ENCODE measurements at places on chromosomes 3 and 15.
A peak's percentile ranks its signal among the peaks of the same experiment; 100 is the strongest.

DNA sequence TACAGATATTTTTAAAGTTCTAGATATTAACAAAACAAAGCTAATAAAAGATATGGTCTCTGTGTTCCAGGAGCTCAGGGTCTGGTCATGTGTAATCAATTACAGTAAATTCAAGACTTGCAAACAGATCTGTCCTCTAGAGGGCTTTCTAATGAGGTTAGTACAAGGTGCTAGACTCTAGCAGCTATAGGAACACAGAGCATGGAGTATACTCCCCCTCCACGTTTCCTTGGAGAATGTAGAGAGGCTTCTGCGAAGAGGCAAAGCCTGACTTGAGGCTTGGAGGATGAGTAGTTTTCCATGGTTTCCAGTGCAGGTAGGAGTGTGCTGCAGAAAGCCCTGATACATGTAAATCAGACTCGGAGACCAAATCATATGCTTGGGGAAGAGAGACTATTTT, 32.7 kb upstream of the DLG1 start:
- DNase-seq: no peak

GRCh38 chr3:15051531-15051930, 13.6 kb downstream of the MRPS25 start:
- peak; percentile 37 for DNase-seq

- no peak for DNase-seq
Measured at GRCh38 chr3:50427217-50427616, 67.9 kb upstream of the TMEM115 start.

GRCh38 chr3:69867941-69868505, 128.8 kb downstream of the MITF start:
- DNase-seq: no peak

DNA sequence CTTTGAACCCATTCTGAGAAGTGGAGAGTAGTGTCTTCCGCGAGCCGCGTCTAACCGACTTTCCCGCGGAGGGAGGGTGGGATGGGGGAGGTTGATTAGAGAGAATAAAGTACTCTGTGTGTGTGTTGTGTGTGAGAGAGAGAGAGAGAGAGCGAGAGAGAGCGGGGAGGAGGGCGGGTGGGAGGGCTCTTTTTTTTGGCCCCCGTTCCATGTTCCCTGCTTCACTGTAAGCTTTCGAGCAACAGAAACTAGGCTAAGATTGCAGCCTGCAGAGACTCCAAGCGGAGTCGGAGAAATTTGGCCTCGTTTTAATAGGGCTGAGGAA, 1.6 kb upstream of the MEIS2 start:
- no peak for DNase-seq

DNA sequence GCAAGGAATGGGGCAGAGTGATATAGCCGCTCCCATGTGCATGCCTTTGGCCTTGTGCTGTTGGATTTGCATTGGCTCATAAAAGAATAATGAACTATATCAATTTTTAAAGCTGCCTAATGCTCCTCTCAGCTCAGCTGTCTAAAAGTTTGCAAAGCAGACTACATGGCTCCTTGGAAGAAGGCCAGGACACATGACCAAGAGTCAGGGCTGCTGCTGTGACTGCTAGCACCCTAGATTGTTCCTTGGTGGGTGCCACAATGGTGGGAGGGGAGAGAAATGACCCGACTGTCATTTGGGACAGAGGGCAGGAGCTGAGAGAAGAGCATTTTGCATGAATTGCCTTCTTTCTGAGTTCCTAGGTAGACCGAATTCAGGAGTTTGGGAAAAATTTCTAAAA, 307.9 kb downstream of the PDCD6IP start:
- DNase-seq: no peak

GRCh38 chr3:69294014-69294766, 91.7 kb downstream of the FRMD4B start:
- DNase-seq: no peak

- DNase-seq: no peak
Measured at GRCh38 chr3:50156549-50157493, 1.7 kb downstream of the SEMA3F start.

GRCh38 chr3:112693186-112693585, 52.2 kb upstream of the CCDC80 start:
- no peak for DNase-seq

- DNase-seq: no peak
Measured at GRCh38 chr3:12356996-12357395, 68.1 kb downstream of the PPARG start.

Data from stimulated activated CD8-positive, alpha-beta memory T cell treated with anti-CD3 and anti-CD28 coated beads, Interleukin-7, amount 100 ng/mL, for 48 hours (primary cell).